Left renal cortex interstitium (tissue), 4 donors: ENCODE measurements at places on chromosomes 2 and 18.

DNA sequence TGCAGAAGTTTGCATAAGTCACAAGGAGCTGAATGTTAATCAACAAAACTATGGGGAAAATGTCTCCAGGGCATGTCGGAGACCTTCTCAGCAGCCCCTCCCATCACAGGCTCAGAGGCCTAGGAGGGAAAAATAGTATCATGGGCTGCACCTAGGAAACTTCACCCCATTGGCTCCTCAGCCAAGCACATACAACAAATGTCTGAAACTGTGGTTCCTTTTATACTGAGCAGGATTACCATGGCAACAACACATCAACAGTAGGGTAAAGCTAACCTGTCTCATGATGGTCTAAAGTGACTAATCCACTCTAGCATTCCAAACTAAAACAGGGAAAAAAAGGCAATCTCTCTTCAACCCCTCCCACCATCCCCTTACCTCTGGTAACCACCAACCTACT lies 3.2 kb upstream of the NEMP2 start:
- DNase-seq, result no peak

GRCh38 chr18:2805970-2806943 lies 40.5 kb upstream of the EMILIN2 start:
- no peak for DNase-seq

DNA sequence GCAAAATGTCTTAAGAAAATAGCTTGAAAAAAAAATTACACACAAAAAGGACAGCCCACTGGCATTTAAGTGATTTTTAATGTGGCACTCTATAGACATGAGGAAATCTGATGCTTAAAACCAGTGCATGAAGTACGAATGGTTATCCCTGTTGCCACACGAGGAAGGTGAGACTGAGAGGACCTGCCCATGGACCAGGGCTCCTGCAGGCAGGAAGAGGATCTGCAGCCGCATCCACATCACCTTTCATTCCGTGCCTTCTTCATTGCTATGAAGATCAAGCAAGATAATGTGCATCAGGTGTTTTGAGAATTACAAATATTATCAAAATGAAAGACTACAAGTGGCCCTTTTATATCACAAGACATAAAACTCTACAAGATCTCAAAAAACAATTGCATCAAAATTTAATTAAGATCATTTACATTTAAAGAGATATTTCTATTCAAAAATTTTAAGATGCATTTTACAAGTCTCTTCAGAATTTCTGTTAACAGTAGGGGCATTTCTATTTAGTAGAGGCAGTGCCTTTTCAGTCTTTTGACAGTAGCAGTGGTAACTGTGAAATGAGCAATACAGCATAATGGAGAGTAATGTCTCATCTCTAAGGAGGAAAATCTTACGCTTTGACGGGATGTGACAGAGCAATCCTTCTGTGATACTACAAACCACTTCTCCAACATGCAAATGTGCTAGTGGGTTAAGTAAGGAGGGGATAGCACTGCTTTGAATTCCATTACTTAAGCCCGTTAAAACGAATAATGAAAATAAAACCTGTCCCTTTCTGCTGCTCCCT lies 83.4 kb downstream of the SLC5A7 start:
- no peak for DNase-seq

- DNase-seq, result no peak
Measured at GRCh38 chr18:72973841-72974240, 106.1 kb upstream of the NETO1 start.

GRCh38 chr2:85435220-85435958 lies 16.9 kb downstream of the SH2D6 start:
- no peak for DNase-seq

- DNase-seq, result peak; percentile 62
Measured at GRCh38 chr2:44362207-44363015, 664 bp downstream of the CAMKMT start.

GRCh38 chr2:240932001-240932723 lies 26.0 kb downstream of the CROCC2 start:
- no peak for DNase-seq

DNA sequence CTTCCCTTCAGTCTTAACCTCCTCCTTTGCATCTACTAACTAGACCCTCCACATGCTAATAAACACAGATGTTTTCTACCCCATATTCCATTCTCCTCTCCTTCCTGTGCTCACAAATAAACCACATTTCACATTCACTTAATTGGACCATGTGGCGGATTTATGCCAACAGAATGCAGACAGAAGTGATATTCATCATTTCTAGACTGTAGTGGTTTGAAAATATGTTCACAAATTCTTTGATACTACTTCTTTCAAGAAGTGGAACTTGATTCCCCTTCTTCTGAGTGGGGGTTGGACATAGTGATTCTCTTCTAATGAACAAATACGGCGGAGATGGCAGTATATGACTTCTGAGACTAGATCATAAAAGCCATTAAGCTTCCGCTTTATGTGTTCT lies 73.5 kb upstream of the SPTBN1 start:
- DNase-seq, result no peak

GRCh38 chr18:34709104-34709503 lies 994 bp upstream of the DTNA start:
- DNase-seq, result no peak

DNA sequence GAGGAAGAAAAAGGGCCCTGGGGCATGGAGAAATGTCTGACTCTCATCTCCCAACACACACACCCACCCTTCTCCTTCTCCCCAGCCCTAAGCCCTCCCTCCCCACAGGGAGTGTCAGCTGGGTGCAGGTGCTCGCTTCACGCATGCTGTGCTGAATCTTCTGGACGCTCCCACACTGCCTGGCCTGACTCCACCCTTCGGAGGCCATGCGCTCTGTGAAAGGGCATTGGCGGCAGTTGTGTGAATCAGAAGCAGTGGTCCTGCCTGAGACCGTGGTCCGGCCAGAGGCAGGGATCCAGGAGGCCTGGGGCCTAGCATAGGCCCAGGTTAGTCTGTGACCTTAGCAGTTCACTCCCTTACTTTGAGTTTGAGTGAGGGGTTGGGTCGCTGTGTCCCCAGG lies 57.1 kb downstream of the LONRF2 start:
- no peak for DNase-seq

- no peak for DNase-seq
Measured at GRCh38 chr2:150591496-150592285, 104.2 kb upstream of the RND3 start.

GRCh38 chr2:32768387-32769174 lies 140.7 kb downstream of the TTC27 start:
- DNase-seq, result no peak

GRCh38 chr2:83826577-83826976 lies 632.5 kb downstream of the SUCLG1 start:
- DNase-seq, result no peak

- no peak for DNase-seq
Measured at GRCh38 chr18:6744816-6745455, 15.4 kb downstream of the ARHGAP28 start.

GRCh38 chr2:149115781-149116180 lies 77.3 kb downstream of the LYPD6B start:
- no peak for DNase-seq

GRCh38 chr2:151344906-151345305 lies 12.5 kb upstream of the TNFAIP6 start:
- no peak for DNase-seq

- no peak for DNase-seq
Measured at GRCh38 chr2:136399667-136400289, 281.8 kb upstream of the CXCR4 start.

GRCh38 chr2:193219413-193219812 lies 1024.7 kb upstream of the TMEFF2 start:
- no peak for DNase-seq

- no peak for DNase-seq
Measured at GRCh38 chr2:15838481-15839090, 101.8 kb upstream of the MYCN start.

DNA sequence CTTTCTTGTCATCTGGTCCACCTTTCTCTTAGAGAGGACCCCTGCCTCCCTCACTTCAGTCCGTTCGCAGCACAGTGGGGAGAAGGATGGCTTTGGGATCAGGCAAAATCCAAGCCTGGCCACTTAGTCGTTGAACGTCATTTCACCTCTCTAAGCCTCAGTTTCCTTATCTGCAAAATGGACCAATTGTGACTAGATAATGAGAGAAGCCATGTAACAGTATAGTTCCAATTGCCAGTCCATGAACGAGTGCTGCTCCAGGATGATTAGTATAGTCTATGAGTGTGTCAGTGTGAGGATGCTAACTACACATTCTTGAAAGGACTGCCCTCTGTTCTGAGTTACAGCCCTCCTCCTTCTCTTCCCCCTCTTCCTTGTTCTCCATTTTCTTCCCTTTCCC lies 1.1 kb downstream of the INHA start:
- DNase-seq, result no peak

- no peak for DNase-seq
Measured at GRCh38 chr18:11324956-11325882, 175.8 kb upstream of the PIEZO2 start.

DNA sequence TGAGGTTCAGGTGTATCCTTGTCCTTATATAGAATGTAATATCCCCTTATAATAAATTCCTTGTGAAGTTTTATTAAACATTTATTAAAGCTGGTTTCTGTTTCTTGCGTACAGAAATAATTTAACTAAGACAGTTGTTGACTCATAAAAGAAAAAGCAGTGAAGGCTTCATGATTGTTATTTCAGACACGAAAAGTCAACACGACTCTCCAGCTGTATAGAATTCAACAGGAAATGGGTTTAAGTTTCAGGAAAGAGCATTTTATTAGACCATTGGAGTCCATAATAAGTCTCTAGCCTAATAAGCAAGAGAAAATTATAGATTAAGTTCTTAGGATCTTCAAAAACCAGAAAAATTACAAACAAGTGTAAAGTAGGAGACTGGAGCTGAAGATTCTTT lies 62.2 kb downstream of the KCNE4 start:
- DNase-seq, result no peak

- no peak for DNase-seq
Measured at GRCh38 chr2:151729837-151730236, 4.4 kb downstream of the NEB start.

GRCh38 chr2:68643874-68644485 lies 601 bp downstream of the PROKR1 start:
- no peak for DNase-seq

DNA sequence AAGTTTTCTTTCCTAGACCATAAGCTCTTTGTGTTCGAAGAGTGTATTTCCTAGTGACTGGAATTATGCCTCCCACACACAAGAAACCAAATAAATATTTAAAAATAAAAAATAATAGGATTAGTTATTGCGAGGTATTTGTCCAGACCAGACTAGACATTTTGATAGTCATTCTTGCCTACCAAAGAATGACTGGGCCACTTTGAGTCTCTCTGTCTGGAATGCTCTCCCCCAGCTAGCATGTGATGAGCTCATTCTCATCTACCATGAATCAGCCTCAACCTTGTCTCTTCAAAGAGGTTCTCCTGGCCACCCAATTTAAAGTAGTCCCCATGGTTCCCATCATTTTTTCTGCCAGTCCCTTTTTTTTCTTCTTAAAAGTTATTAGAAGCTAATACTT lies 13.9 kb upstream of the DSC1 start:
- DNase-seq, result no peak

GRCh38 chr18:63058521-63058920 lies 261.0 kb downstream of the BCL2 start:
- DNase-seq, result no peak

DNA sequence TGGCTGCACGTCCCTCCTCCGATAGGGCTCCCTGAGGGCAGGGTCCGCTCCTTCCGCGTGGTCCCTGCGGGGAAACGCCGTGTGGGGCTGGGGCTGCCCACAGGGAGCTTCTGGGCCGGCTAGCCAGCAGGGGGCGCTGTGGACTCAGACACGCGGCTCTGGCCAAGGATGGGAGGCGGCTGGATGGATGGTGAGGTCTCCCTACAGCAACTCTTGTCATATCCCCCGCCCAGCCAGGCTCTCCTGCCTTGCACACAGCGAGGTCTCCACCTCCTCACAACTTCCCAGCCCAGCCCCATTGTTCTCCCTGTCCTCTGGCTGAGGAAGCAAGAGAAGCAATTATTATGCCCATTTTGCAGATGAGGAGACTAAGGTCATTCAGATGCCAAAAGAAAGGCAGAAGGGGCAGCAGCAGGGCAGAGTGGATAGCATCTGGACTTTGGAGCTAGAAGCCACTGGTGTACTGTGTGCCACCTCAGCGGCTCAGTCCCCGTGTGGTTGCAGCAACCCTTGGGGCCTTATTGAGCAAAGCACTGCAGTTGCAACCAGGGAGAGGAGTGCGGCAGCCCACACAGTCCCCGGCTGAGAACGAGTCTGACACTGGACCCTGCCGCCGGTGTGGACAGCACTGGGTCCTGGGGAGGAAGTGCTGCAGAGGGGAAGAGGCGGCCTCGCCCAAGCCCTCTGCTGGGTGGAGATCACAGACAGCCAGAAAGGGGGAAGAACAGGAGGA lies 99.0 kb downstream of the ZFP36L2 start:
- DNase-seq, result no peak

DNA sequence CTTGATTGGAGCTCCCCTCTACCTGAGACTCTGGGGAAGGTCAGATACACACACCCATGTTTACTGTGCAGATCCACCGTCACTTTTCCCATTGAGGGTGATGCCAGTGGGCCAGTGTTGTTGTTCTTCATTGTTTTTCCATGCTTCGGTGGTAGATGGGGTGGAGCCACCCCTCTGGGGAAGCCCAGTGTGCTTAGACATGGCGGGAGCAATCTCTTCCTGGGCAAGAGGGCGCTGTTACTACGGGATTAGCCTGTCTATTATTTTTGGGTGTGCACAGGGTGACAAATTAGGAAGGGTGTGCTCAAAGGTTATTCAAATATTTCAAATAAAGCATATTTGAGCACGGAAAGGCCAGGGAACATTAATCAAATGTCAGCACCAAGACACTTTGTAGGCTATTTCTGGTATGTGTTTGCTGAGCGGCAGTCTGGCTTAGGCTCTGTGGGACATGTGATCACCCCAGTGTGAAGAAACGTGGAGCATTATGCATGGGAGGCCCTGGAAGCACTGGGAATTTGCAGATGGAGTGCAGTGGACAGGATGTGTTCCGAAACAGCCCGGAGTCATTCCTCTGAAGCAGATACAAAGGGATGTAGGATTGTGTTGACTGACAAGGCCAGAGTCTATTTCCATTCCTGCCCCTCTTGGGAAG lies 34.8 kb upstream of the SMIM21 start:
- no peak for DNase-seq

DNA sequence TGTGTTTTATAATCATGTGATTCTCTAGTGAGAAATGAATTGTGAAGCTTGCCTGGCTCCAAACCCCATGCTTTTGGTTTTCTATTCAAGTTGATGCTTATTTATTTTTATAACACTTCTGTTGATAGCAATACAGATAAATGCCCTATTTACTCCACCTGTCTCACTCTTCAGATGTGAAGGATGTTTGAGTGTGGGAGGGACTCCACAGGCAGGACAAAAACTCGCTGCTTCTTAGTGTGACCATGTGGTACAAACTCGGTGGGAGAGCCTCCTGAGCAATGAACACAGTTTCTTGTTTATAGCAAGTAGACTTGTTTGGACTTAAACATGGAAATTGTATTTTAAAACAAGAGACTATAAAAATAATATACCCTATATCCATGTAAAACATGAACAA lies 219.7 kb downstream of the GULP1 start:
- no peak for DNase-seq

GRCh38 chr2:233446606-233447305 lies 92.5 kb downstream of the DGKD start:
- DNase-seq, result no peak

GRCh38 chr18:26710470-26711096 lies 154.9 kb downstream of the AQP4 start:
- DNase-seq, result no peak
